ENCODE measurements at places on chromosomes 11 and 22. TPM values are rescaled to one million over a fixed set of nuclear protein-coding genes. Genes with fewer than 3 reads are reported as not detected.

- H3K27ac ChIP-seq, result no peak overlapping the region
- no peak for DNase-seq
- H3K36me3 ChIP-seq, result no peaks in the 10 kb centered on the region
Measured at GRCh38 chr22:48343461-48343860, 1484.2 kb downstream of the BRD1 start.

GRCh38 chr11:30697032-30697431 lies 110.9 kb upstream of the MPPED2 start:
- DNase-seq, result no peak
- no peak overlapping the region for H3K27ac ChIP-seq
- H3K36me3 ChIP-seq, result no peaks in the 10 kb centered on the region
- no peaks in the 10 kb centered on the region for H3K27me3 ChIP-seq
- H3K4me1 ChIP-seq, result no peaks in the 10 kb centered on the region
- no peak overlapping the region for H3K4me3 ChIP-seq

- H3K27me3 ChIP-seq, result no peaks in the 10 kb centered on the region
- H3K4me1 ChIP-seq, result no peaks in the 10 kb centered on the region
- H3K36me3 ChIP-seq, result no peaks in the 10 kb centered on the region
- no peak overlapping the region for H3K4me3 ChIP-seq
- H3K27ac ChIP-seq, result no peak overlapping the region
- no peak for DNase-seq
Measured at GRCh38 chr11:27052668-27053067, 12.1 kb downstream of the BBOX1 start.

GRCh38 chr22:38203090-38203810 lies 1.5 kb downstream of the MAFF start:
- H3K27me3 ChIP-seq, result peaks cover 49% of the 10 kb centered on the region
- H3K4me1 ChIP-seq, result peaks cover 11% of the 10 kb centered on the region
- peak overlapping the region; percentile 48 for H3K4me3 ChIP-seq
- H3K36me3 ChIP-seq, result no peaks in the 10 kb centered on the region

DNA sequence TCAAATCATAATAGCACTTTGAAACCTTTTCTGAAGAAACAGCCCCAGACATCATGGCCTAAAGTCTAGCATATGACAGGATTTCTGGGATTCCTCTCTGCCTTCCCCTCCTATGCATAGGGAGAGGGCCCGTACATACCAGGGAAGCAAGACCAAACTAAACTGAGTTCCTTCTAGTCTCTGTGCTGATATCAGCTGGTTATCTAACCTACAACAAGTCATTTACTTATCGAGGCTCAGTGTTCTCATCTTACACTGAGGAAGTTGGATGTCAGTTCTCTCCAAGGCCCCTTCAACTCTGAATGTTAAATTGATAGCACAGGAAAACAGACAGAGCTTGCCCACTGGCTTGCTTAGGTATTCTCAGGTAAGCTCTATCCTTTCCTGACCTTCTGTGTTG lies 17.0 kb upstream of the GRIK4 start:
- no peak for DNase-seq
- no peaks in the 10 kb centered on the region for H3K4me1 ChIP-seq
- H3K27me3 ChIP-seq, result no peaks in the 10 kb centered on the region
- H3K36me3 ChIP-seq, result no peaks in the 10 kb centered on the region

GRCh38 chr11:13861411-13861810 lies 101.1 kb upstream of the SPON1 start:
- no peak overlapping the region for H3K4me3 ChIP-seq
- no peaks in the 10 kb centered on the region for H3K27me3 ChIP-seq
- no peak overlapping the region for H3K27ac ChIP-seq
- H3K36me3 ChIP-seq, result no peaks in the 10 kb centered on the region
- DNase-seq, result peak; percentile 11

DNA sequence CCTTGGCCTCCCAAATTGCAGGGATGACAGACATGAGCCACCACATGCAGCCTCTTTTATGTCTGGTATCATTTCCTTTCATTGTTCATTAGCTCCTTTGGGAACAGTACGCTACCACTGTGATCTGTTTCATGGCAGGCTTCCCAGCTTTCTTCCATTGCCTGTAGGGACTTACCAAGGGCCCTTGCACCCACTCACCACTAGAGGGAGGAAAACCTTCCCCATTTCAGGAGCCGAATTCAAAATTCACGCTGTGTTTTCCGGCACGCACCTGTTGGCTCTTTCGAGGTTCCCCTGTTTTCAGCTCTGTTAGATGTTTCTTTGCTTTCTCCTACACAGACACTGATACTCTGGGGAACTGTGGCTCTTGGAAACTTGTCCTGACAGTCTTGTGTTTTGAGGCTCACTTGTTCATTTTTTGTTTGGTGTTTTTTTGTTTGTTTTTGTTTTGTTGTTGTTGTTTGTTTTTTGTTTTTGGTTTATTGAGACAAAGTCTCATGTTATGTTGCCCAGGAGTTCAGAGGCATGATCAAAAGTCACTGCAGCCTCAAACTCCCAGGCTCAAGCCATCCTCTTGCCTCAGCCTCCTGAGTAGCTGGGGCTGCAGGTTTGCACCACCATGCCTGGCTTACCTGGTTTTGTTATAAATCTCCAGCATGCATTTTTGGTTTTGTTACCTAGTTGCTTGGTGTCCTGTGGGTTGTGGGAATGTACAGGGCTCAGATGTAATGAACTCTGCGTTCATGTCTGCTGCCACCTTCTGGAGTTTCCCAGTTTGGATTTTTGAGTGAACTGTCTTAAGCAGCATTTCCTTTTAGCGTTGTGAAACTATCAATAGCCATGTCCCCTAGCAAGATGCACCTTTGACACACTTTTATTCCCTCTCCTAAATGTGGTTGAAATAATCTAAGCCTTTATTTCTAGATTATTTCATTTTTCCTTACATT lies 2.3 kb downstream of the KRTAP5-11 start:
- H3K27ac ChIP-seq, result no peak overlapping the region
- H3K4me1 ChIP-seq, result no peaks in the 10 kb centered on the region
- H3K27me3 ChIP-seq, result peaks cover 4% of the 10 kb centered on the region
- H3K36me3 ChIP-seq, result no peaks in the 10 kb centered on the region

DNA sequence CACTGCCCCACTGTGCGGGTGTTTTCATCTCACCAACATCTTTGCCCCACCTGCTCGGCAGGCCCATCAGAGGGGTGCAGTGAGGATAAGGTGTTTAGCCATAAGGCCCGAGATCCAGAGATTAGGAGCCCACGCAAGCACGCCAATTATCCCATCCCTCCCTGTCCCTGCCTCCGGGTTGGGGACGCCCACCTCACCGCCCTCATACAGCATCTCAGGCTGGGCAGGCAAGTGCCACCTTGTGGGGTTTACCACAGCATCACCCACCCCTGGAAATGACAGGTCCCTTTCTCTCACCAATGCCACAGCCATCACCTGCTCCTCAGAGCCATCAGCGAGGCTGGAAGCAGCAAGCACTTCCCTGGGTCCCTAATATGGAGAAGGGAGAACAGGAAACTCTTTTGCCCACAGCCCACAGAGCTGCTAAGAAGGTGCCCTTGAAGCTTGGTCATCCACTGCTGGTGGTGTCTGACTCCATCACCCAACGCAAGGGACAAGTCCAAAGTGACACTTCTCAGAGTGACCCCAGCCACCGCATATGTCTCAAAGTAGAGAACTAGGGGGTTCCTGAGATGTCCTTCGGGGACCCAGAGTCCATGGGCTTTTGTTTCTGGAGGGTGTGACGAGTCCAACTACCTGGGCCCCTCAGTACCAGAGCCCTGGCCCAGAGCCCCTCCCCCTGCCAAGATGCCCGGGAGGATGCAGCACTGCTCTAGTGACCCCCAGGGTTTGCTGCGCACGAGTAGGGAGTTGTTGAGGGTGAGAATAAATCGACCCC lies 15.8 kb downstream of the VPS37C start:
- no peaks in the 10 kb centered on the region for H3K27me3 ChIP-seq
- peaks cover 60% of the 10 kb centered on the region for H3K4me1 ChIP-seq
- H3K4me3 ChIP-seq, result no peak overlapping the region
- no peak overlapping the region for H3K27ac ChIP-seq

GRCh38 chr11:134512061-134512460 lies 100.0 kb upstream of the B3GAT1 start:
- H3K36me3 ChIP-seq, result no peaks in the 10 kb centered on the region
- peaks cover 2% of the 10 kb centered on the region for H3K27me3 ChIP-seq
- no peak overlapping the region for H3K4me3 ChIP-seq
- H3K27ac ChIP-seq, result no peak overlapping the region
- DNase-seq, result no peak

Gene NXPE2
- polyA plus RNA-seq, result 0.07 TPM

Gene OR52E2
- polyA plus RNA-seq, result not detected

Gene SCT
- polyA plus RNA-seq, result 0.25 TPM

Gene OR5P2
- not detected for polyA plus RNA-seq

Gene ACR
- 0.21 TPM for polyA plus RNA-seq

Gene RAB3IL1
- 14.2 TPM for polyA plus RNA-seq

Gene MS4A15
- 0.23 TPM for polyA plus RNA-seq

Gene ABCC8
- 0.62 TPM for polyA plus RNA-seq

All from thymus (tissue), 14 donors.